Activated B cell treated with CpG ODN at 0.5 μM for 24 hours (primary cell): ENCODE measurements at places on chromosomes 2 and 18. TPM values are rescaled to one million over a fixed set of nuclear protein-coding genes. Genes with fewer than 3 reads are reported as not detected.

Gene SLC38A11
- total RNA-seq = 2.2 and 2.6 TPM in 2 replicates

Gene ST6GAL2
- total RNA-seq = not detected in 2 replicates

Gene EPB41L3
- 0.34 and 0.73 TPM in 2 replicates for total RNA-seq

Gene CFAP65
- total RNA-seq = not detected in 2 replicates

GRCh38 chr2:96698221-96698861 lies 41.5 kb downstream of the LMAN2L start:
- no peak for DNase-seq
- no peaks in the 10 kb centered on the region for H3K36me3 ChIP-seq
- no peaks in the 10 kb centered on the region for H3K27me3 ChIP-seq

DNA sequence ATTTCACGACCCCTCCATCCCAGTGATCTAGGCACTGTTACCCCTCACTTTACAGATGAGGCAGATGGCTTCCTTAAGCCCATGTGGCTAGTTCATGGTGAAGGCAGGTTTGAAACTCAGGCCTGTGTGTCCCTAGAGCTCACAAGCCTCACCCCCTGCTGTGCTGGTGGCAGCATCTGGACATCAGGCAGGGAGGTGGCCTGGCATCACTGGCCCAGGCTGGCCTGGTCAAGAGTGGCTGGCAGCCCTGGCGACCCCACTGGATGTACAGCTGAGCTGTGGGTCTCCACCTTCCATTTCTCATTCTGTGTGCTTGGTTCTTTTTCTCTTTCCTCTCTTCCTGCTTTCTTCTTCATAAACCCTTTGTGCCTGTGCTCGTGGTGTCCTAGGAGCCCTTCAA lies 56.3 kb downstream of the BOLA3 start:
- no peaks in the 10 kb centered on the region for H3K27me3 ChIP-seq
- DNase-seq = no peak
- H3K36me3 ChIP-seq = peaks cover 89% of the 10 kb centered on the region
- H3K4me3 ChIP-seq = no peak overlapping the region
- H3K27ac ChIP-seq = no peak overlapping the region

GRCh38 chr2:239142806-239143205 lies 258.0 kb downstream of the HDAC4 start:
- peaks cover 44% of the 10 kb centered on the region for H3K36me3 ChIP-seq
- H3K4me1 ChIP-seq = no peaks in the 10 kb centered on the region
- no peaks in the 10 kb centered on the region for H3K27me3 ChIP-seq
- H3K4me3 ChIP-seq = no peak overlapping the region
- no peak for DNase-seq

DNA sequence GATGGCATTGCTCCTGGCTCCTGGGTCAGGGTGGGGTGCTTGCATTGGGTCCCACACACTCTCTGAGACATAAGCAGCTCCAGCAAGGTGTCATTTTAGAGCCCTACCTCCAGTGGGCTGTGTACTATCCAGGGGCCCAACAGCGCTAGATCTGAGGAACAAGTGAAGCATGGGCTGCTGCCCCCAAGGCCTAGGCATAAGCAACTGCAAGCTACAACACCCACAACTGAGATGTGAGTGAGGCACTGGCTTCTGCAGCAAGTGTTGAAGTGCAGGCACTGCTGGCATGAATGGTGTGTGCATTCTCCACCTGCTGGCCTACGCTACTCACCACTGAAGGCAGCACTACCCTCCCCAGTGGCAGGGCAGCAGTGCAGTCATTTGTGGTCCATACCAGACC lies 81.0 kb upstream of the STK39 start:
- no peaks in the 10 kb centered on the region for H3K36me3 ChIP-seq
- DNase-seq = no peak
- peaks cover 9% of the 10 kb centered on the region for H3K27me3 ChIP-seq
- H3K27ac ChIP-seq = no peak overlapping the region
- H3K4me1 ChIP-seq = no peaks in the 10 kb centered on the region

GRCh38 chr2:156157670-156158069 lies 174.9 kb downstream of the NR4A2 start:
- no peak for DNase-seq
- H3K36me3 ChIP-seq = no peaks in the 10 kb centered on the region
- no peak overlapping the region for H3K27ac ChIP-seq
- H3K4me1 ChIP-seq = no peaks in the 10 kb centered on the region
- no peaks in the 10 kb centered on the region for H3K27me3 ChIP-seq
